ENCODE measurements at places on chromosomes 4 and X.

DNA sequence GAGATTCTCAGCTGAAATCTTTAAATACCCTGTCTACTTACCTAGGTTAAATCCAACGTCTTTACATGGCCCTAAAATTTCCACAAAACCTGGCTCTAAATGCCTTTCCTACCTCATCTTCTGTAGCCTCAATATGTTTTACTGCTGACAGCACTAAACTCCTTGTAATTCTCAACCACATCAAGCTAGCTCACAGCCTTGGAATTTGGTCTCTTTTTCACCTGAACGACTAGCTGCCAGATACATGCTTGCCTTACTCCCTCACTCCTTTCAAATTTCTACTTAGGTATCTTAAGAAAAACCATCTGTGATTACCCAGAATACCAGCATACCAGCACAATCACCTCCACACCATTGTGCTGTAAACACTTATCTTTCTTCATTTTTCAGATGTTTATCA is 635.6 kb upstream of the PCDH10 start:
- DNase-seq = no peak

DNA sequence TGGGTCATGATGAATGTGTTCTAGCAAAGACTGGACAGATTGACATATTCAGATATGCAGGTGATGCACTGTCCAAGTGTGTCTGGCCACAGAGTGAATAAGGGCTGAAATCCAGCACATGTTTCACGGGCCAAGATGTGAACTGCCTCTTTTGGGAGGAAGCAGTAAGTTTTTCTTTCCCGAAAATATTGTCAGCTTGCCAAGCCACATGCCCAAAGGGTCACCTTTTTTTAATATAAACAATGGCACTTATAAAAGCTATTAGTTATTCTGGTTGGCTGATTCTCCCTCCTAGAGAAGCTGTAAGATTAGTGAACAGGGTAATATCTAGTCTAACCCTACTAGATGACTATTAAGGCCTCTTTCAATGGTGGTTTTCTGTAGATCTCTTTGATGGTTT is 1.5 kb upstream of the EDNRA start:
- no peak for DNase-seq

DNA sequence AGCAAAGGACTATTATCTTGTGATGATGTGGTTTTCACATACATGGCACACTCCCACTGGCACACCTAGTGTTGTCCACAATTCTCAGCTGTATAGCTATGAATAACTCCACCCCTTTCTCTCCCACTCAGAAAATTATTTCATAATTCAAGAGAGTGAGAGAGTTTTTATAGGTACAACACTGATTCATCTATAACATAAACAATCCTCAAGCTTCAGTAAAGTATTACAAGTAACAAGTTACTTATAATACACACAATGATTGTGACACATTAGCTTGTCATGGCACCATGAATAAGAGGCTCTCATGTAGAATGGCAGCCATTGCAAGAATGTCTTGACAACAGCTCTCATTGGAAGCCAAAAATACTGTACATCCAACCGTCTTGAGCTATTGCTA is 43.9 kb downstream of the RAB40A start:
- DNase-seq = no peak

- peak; percentile 70 for DNase-seq
Observed at GRCh38 chr4:144355811-144356757, 215.6 kb upstream of the GYPA start.

DNA sequence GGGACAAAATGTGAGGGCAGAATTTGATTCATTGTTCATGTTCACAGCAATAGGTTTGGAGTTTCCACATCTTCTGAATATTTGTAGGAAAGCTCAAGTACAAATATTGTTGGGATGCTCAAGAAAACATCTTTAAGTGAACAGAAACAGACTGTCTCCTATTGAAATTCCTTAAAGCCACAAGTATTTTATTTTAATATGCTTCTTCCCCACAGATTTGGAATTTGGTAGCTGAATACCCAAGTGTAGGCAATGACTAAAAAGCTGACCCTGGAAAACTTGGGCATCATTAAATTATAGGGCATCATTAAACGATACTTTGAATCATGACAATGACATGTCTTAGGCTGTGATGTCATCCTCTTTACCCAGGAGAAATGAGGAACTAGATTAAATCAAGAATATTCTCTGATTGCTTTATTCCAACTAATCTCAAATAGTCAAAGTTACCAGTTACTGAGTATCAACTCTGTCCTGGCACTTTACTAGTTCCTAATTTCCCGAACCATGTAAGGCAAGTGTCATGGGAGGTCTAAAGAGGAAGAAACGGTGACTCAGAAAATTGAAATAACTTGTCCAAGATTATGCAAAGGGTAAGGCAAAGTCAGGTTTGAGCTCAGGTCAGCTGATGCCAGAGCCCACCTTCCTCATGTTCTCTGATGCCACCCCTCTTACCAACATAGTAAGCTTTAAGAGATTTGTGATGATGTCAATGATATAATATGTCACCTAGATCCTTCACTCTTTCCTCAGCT is 223.1 kb upstream of the LEF1 start:
- no peak for DNase-seq

GRCh38 chr4:90061881-90062280 is 65.3 kb upstream of the CCSER1 start:
- no peak for DNase-seq

DNA sequence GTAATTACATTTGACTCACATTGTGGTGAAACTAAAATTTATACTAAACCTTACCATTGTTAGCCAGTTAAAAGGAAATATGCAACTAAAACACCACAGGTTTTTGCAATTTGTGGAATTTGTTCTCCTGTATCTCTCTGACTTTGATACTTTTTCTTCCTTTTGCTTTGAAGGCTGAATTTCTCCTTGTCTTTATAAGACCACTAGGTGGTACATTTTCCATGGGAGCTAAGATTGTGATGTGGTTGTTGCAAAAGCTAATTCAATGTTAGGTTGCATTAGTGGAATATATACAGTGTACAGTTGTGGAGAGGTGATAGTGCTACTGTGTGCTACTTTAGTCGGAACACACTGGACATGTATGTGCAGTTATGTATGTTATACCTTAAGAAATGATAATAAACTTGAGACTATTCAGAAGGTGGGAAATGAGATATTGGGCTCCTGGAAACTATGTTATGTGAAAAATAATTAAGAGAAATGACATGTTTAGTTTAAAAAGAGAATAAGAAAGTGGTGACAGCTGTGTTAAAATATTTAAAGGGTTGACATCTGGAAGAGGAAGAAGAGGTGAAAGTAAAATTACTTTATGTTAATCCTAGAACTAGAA is 70.3 kb downstream of the ARL9 start:
- no peak for DNase-seq

Data from right forelimb (tissue), 1 donor.